ENCODE measurements at places on chromosomes 12 and 14.
A peak's percentile ranks its signal among the peaks of the same experiment; 100 is the strongest.

- DNase-seq = peak; percentile 6
Measured at GRCh38 chr14:20247646-20248246, 8.7 kb downstream of the OR11H4 start.

DNA sequence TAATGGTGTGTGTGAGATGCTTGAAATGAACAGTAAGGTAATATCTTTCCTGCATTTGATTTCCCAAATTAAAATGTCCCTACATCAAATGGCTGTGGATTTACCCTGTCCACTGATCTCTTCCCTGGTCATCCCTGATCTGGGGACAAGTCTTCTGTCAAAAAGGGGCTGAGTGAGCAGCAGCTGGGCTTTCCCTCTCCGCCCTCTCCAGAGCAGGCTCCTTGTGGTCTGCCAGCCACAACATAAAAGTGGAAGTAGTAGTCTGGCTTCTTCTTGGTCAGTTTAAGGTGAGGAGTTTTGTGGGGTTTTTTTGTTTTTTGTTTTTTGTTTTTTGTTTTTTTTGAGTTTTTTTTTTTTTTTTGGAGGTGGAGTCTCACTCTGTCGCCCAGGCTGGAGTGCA lies 25.2 kb upstream of the PLXNC1 start:
- DNase-seq = no peak

GRCh38 chr12:16246264-16246663 lies 31.2 kb downstream of the SLC15A5 start:
- no peak for DNase-seq

GRCh38 chr12:50523772-50524171 lies 19.0 kb downstream of the DIP2B start:
- no peak for DNase-seq

DNA sequence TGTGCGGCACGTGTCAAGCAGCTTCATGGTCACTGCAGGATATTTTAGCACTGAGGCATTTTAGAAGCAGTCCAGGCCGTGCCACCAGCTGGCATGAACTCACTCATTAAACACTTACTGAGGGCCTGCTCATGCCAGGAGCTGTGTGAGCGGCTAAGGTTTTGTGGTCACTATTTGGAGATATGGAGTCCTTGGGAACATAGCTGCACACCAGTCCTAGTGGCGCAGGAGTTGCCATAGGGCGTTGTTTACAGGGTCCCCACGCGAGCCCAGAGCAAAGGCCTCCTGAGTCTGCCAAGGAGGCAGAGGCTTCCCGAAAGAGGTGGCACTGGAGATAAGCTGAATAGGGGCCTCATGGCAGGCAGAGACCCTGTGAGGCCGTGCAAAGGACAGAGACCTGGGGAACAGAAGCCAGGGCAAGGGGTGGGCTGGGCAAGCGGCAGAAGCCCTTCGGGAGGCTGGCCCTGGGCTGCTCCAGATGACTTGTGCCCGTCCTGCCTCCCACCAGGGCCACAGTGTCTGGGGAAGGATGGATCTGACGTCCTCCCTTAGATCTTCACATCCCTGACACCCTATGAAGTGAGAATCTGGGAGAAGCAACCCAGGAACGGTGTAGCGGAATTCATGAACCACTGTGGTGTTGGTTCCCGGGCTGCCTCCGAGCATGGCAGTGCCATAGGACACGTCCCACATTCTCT lies 38.9 kb downstream of the SFSWAP start:
- DNase-seq = no peak

GRCh38 chr12:117036046-117036445 lies 63.2 kb downstream of the TESC start:
- DNase-seq = peak; percentile 84

DNA sequence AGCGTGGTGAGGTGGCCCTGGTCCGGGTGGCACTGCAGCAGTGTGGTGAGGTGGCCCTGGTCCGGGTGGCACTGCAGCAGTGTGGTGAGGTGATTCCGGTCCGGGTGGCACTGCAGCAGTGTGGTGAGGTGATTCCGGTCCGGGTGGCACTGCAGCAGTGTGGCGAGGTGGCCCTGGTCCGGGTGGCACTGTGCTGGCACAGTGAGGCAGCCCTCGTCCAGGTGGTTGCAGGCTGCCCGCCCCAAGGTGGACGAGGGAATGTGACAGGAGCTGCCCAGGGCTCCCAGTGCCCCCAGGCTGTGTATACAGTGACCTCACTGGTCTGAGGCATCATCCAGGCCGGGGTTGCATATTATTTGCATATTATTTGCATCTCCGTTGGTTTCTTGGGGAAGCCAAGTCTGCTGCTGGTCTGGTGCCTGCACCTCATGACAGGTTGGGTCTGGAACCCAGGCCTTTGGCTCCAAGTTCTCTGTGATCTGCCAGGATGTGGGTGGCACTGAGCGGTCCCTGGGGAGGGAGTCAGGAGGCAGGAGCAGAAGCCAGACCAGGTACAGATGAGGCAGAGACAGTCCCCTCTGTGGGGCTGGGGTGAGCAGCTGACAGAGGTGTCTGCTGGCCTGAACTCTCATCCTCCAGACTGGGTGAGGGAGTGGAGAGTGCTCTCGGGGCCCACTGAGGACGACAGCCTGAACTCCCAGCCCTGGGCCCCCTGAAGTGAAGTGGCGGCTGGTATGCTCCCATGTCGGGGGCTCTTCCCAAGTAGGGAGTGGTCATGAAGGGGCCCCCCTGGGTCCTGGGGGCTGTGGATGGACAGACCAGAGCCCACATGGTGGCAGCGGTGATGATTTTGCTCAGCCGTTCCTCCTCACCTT lies 79.3 kb downstream of the KIF26A start:
- no peak for DNase-seq

DNA sequence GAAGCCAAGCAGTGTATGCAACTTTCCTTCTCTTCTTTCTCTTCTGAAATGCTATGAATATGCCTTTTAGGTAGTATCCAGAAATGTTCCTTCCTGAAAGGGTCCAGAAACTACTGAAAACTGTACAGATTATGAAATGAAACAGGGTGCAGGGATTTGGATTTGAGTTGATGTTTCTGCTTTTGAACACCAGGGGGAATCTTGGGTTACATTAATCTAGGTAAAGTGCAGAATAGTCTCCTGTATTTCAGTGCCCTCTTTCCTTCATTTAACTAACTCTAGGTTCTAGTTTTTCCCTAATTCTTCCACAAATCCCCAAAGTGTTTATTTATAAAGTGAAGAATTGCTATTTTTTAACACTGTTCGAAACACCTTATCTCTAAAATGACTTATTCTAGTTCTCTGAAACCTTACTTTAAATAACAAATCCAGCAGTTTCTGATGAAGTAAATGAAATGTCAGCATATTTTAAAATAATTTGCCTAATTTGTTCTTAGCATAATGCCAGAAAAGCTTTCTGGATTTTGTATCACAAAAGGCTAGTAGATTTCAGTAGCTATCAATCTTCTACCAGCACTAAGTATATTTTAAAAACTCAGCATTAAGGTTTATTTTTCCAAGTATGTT lies 111.9 kb downstream of the LRRK2 start:
- DNase-seq = no peak

DNA sequence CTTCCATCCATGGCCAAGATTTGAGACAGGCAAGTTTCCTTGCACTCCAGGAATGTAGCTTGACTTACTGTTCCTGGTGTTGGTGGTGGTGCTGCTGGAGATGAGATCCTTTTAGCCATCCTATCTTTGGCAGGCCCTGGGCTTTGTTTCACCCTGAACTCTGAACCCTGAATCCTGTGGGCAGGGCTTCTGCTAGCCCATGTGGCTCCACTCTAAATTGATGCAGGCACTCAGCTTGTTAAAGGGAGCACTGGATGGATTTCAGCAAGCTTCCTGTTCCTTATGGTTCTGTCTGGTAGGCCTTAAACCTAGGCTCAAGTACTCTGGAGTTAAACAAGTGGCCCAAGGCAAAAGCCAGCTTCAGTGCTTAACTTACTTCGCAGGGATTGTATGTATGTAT lies 138.2 kb downstream of the RGS6 start:
- no peak for DNase-seq

GRCh38 chr14:105711044-105711620 lies 184.7 kb downstream of the TMEM121 start:
- no peak for DNase-seq

DNA sequence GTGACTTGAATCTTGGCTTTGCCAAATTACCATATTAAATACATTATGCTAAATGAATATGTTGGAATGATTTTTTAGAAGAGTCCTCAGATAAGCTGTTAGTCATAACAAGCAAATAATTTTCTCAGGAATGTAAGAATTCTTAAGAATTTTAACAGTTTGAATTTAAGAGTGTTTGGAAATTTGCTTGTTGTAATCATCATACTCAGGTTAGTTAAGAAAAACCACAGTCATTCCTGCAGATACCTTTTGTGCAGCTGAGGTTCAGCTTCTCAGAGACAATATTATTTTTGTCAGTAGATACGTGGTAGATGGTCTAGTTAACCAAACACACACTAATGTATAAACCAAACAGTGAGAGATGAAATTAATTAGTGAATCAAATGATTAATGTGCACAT lies 8.9 kb downstream of the WNK1 start:
- DNase-seq = no peak

- no peak for DNase-seq
Measured at GRCh38 chr12:76346236-76346635, 2.0 kb downstream of the BBS10 start.

DNA sequence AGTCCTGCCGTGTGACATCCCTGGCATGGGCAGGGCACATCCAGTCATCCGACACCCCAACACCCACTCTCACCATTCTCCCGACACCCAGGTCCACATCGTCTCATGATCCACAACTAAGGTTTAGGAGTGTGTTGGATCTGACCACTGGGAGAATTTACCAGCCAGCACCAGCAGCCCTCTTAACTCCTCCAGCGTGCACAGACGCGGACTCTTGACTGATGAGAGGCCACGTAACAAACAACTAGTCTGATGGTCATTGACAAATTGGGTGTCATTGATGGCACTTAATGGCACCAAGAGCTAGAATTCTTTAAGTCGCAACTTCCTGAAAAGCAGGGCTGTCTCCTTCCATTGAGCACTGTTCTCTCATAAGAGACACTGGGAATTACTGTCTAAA lies 203.0 kb upstream of the SFSWAP start:
- DNase-seq = no peak

DNA sequence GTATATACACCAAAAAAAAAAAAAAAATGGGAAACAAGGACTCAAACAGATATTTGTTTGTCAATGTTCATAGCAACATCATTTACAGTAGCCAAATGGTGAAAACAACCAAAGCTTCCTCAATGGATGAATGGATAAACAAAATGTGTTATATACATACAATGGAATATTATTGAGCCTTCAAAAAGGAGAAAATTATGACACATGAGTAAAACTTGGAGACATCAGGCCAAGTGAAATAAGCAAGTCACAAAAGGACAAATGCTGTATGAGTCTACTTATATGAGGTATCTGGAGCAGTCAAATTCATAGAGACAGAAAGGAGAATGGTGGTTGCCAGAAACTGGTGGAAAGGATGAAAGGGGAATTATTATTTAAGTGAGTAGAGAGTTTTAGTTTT lies 7.8 kb downstream of the RNASE9 start:
- DNase-seq = no peak

DNA sequence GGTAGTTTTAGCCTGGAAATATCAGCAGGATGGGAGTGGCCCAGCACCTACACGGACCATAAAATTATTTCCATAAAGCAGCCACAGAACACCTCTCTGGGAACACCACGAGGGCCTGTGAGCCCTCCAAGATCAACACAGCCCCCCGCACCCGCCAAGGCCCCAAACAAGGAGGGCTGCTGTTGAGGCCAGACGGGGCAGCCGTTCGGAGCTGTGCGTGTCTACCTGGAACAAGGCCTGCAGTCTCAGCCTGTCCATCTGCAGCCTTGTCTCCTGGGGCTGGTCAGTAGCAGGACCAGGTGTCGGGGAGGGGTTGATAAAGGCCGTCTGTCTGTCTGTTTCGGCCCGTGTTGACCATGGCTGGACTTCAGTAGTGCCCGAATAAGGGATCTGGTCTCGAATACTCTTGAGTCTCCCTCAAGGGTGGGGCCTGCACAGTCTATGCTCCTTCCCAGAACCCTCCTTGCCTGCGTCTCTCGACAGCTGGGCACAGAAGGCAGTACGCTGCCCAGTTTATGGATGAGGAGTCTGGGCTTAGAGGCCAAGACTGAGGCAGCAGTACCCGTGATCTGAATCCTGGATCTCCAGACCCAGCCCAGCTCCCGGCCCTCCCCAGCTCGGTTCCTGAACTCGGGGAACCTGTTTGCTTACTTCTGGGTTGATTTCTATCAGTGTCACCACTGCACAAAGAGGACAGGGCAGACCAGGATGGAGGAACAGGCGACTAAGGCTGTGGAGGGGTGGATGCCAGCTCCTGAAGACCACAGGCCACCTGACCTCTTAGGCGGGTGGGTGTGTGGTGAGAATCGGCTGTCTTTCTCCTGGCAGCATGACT lies 23.1 kb upstream of the DLK1 start:
- DNase-seq = no peak

GRCh38 chr12:113359133-113359938 lies 949 bp downstream of the PLBD2 start:
- no peak for DNase-seq

GRCh38 chr14:49366416-49366815 lies 219.8 kb downstream of the RPS29 start:
- DNase-seq = no peak

DNA sequence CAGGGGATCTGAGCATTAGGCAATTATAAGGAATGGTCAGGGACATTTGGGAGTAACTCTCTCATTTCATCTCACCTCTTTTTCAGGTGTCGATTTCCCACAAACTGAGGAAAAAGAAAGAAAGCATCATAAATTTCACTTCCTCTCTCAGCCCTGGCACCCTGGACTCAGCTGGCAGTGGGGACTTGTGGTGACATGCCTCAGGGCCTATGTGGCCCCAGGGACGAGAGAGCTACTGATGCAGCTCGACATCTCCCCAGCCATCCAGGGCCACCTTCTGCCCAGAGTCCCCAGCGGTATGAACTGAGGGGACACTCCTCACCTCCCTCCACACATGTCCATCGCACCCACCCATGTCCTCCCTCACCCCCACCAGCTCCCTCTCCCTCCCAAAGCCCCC lies 11.7 kb downstream of the TNFRSF1A start:
- no peak for DNase-seq

DNA sequence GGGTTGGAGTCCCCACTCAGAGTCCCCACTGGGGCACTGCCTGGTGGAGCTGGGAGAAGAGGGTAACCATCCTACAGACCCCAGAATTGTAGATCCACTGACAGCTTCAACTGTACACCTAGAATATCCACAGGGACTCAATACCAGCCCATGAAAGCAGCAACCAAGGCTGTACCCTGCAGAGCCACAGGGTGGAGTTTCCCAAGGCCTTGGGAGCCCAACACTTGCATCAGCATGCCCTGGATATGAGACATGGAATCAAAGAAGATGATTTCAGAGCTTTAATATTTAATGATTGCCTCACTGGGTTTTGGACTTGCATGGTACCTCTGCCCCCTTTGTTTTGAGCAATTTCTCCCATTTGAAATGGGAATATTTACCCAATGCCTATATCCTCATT lies 80.4 kb downstream of the RASSF9 start:
- DNase-seq = no peak

DNA sequence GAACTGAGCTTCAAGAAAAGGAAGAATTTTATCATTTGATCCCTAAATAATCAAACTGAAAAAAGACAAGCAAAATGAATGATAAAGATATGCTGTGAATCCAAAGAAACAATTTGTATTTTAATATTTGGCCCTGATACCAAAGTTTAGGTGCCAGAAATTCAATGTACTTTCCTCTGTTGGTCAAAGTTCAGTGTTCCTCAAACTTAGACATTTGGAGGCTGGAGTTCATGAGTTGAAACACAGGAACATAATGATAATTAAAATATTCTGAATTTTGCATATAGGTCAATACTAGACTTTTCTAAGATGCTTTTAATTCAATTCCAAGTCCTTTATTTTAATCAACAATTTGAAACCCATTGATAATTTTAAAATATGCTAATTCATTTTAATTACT lies 1007.7 kb upstream of the ATXN7L3B start:
- no peak for DNase-seq
